NCI-H446 treated with DMSO at 0.1 percent for 48 hours (cell line): ENCODE measurements at places on chromosomes 7 and 10.

DNA sequence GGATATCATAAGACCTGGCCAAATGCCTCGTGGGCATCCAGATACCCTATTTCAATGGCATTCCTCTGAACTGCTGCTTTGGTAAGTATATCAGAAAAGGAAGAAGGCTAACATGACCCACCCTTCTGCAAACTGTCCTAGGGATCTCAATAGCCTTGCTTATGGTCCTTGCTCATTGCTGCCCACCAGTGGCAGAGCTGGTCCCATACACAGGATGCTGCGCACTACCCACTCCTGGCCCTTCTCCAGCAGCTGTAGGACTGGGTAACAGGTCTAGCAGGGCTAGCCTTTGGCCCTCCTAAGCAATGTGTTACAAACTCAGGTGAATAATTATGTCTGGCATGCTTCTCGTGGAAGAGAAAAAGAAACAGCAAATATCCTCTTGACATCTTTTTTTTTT lies 72.5 kb downstream of the C10orf90 start:
- DNase-seq: no peak

- DNase-seq: no peak
These were observed 149.2 kb downstream of the TRIL start for GRCh38 chr7:28808796-28809533.

GRCh38 chr7:127365164-127365956 lies 27.1 kb downstream of the ZNF800 start:
- DNase-seq: no peak

DNA sequence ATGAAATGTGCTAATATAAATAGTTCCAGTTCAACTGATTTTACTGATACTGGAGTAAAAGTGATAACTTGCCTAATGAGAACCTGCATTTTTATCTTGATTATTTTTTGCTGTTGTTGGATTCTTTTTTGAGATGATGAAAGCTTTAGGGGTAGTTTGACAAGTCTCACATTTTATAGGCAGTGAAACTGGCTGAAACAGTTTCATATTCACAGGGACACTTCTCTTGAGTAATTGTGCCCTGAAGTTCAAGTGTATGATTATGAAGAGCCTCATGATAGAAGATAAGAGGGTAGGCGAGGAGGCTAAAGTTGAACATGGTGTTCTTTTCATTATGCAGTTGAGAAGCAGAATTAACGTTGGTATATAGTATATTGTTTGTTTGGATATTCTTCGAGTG lies 5.1 kb downstream of the AUTS2 start:
- DNase-seq: no peak

- DNase-seq: no peak
These were observed 3.1 kb upstream of the CPA1 start for GRCh38 chr7:130377178-130377577.

GRCh38 chr7:99629643-99630042 lies 12.9 kb downstream of the ZSCAN25 start:
- DNase-seq: no peak

- DNase-seq: no peak
These were observed 4.0 kb downstream of the MAFK start for GRCh38 chr7:1534330-1535099.

- no peak for DNase-seq
These were observed 89.8 kb downstream of the GLRX3 start for GRCh38 chr10:130226012-130226411.

DNA sequence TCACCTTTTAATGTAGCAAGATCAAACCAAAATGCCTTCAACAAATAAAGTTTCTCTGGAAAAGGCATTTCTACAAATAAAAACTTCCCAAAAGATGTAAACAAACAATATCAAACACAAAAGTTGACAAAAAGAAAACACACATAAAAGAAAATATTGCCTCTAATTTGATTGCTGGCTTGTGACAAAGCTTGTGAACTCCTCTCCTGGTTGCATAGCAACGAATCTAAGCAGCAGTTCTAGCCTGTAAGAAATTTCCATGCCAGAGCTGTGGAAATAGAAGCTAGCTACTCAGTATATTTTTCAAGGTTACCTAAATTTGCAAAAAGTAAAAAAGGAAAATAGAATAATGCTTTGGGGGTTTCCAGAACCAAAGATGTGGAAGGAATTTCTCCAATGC lies 173.9 kb upstream of the CDK1 start:
- no peak for DNase-seq

DNA sequence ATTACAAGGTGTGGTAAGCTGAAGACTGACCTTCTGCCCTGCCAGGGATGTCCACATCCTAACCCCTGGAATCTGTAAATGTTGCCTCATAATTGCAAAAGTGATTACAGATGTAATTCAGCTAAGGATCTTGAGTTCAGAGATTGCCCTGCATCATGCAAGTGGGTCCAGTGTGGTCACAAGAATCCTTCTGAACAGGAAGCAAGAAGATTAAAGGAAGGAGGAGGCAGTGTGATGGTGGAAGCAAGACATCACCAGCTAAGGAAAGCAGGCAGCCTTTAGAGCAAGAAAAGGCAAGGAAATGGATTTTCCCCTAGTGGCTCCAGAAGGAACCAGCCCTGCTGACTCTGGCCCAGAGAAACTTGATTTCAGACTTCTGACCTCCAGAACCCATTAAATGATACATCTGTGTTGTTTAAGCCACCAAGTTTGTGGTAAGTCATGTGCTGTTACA lies 78.1 kb downstream of the USP6NL start:
- DNase-seq: no peak

DNA sequence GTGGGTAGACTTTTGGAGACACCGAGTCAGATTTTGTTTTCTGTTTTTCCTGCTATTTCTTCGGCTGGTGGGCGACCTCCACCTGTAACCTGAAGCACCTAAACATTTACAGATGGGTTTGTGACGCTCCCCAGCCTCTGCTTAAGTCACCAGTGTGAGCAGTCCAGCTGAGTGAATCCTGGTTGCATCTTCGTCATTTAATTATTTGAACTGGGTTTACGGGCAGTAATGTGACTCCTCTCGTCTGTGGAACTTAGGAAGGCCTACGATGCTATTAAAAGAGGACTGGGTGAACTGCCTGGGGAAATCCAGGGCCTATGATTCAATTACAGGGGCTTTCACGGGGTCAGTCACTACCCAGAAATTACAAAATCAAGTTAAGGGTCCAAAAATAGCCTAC lies 52.5 kb downstream of the WNT2 start:
- no peak for DNase-seq

- DNase-seq: no peak
These were observed 12.9 kb upstream of the HOXA2 start for GRCh38 chr7:27115221-27116026.

GRCh38 chr7:98077762-98078161 lies 28.9 kb upstream of the LMTK2 start:
- DNase-seq: no peak

DNA sequence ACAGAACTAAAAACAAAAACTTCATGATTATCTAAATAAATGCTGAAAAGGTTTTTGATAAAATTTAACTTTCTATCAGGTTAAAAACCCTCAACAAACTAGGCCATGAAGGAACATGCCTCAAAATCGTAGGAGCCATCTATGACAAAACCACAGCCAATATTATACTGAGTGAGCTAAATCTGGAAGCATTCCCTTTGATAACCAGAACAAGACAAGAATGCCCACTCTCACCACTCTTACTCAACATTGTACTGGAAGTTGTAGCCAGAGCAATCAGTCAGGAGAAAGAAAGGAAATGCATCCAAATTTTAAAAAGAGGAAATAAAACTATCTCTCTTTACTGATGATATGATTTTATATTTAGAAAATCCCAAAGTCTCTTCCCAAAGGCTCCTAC lies 228.7 kb downstream of the CHRM2 start:
- no peak for DNase-seq
